Activated effector memory CD4-positive, alpha-beta T cell treated with anti-CD3 and anti-CD28 coated beads, Interleukin-2, amount 50 U/mL, for 16 hours (primary cell): ENCODE measurements at places on chromosomes 13 and 19.
A peak's percentile ranks its signal among the peaks of the same experiment; 100 is the strongest.

- no peak for DNase-seq
Observed at GRCh38 chr13:38216181-38216580, 133.5 kb upstream of the UFM1 start.

DNA sequence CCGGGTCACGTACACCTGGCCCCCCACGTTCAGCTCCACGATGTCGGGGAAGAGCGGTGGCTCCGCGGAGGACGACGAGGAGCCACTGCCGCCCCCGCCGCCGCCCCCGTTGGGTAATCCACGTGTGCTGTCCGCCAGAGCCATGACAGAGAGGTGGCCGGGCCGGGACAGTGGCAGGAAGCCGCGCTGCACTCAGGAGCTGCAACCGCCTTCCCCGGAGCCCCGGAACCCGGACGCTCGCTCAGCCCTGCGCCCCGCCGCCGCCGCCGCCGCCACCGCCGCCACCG, 257 bp downstream of the KCTD12 start:
- DNase-seq = no peak

DNA sequence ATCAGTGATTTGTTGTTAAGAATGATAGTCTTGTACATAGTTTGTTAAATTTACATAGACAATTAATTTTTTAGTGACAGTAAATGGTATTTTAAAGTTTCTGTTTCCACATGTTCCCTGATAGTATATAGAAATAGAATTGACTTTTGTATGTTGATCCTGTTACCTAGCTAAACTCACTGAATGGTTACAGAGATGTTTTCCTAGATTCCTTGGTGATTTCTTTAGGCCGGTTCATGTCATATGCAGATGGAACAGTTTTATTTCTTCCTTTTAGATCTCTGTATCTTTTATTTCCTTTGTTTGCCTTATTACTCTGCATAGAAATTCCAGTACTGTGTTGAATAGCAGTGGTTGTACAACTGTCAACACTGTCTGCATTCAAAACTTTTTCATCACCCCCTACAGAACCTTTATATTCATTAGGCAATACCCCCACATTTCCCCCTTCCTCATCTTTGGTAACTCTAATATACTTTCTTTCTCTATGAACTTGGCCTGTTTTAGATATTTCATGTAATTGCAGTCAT, 86.3 kb downstream of the NBEA start:
- no peak for DNase-seq

DNA sequence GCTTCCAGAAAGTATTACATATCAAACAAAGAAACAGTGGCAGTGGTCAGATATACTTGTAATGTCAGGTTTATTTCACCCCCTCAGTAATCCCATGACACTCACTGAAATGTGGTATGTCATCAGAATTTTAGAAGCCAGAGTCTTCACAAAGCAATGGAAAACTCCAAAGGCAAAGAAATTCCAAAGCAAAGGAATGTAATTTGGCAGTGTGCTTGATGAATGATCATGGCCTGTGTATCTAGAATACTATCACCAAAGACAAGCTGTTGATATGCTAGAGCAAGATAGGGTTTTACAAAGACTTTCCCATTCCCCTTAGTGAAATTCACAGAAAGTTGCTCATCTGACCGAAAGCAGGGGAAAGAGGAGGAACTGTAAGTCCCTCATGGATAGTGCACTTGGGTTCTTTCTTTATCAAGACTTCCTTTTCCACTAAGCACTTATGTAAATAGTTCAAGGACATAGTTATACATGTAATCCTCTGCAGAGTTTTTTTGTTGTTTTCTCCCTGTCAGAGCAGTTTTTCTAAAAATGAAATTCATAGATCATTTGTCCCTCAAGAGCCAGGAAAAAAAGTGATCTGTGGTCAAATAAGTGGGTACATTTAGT, 243.4 kb downstream of the NHLRC3 start:
- DNase-seq = no peak

- no peak for DNase-seq
Observed at GRCh38 chr19:30289336-30289735, 82.8 kb upstream of the ZNF536 start.

DNA sequence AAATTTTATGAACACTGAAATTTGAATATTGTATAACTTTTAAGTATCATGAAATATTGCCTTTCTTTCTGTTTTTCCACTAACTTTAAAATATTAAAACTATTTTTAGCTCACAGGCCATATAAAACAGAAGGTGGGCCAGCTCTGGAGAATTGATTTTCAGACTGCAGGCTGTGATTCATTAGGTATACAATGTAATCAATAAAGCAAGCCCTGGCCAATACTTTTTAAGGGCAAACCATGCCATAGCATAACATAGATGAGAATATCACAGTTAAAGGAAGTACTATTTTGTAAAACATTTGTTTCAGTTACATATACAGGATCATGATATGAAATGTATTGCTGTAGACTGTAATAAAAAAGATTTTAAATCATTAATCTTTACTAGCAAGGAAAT, 197.6 kb downstream of the MAB21L1 start:
- DNase-seq = no peak

DNA sequence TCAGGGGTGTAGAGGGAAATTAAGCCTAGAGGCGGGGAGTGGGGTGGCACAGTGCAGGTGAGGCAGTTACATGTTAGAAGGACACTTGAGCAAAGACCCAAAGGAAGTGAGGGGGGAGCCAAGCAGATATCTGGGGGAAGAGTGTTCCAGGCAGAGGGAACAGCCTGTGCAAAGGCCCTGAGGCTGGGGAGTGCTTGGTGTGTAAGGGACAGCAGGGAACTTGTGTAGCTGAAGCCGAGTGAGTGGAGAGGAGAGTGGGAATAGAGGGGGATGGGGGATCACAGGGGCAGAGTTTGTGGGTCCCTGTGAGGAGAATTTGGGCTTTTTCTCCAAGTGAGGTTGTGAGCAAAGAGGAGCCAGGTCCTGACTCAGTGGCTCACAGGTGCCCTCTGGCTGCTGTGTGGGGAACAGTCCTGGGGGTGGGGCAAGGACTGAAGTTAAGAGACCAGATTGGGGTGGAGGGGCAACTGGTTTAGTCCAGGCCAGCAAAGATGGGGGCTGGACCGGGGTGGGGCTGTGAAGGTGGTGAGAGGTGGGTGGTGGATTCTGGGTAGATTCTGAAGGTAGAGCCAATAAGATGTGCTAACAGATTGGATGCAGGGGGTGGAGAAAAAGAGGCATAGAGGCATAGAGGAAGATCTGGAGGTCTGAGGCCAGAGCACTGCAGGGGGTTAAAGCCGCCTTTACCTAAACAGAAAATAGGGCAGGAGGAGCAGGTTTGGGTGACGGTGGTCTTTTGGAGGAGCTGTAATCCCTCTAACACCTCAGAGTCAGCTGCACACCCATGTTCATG, 75.3 kb downstream of the CACNA1A start:
- DNase-seq = peak; percentile 81

DNA sequence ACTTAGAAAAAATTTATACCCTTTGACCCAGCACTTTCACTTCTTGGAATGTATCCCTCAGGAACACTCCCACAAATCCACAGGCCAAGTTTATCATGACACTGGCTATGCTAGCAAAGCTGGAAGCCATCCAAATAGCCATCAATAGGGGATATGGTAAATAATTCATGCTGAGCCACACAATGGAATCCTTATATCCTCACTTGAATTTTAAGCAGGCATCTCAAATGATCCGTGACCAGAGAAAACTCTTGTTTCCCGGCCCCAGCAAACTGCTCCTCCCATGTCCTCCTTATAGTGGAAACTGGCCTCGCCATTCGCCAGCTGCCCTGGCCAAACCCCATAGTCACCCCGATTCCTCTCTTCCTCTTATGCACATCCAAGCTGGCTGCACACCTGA, 37.6 kb downstream of the GRIK5 start:
- DNase-seq = no peak

- no peak for DNase-seq
Observed at GRCh38 chr19:46640656-46641055, 4.7 kb upstream of the GNG8 start.

DNA sequence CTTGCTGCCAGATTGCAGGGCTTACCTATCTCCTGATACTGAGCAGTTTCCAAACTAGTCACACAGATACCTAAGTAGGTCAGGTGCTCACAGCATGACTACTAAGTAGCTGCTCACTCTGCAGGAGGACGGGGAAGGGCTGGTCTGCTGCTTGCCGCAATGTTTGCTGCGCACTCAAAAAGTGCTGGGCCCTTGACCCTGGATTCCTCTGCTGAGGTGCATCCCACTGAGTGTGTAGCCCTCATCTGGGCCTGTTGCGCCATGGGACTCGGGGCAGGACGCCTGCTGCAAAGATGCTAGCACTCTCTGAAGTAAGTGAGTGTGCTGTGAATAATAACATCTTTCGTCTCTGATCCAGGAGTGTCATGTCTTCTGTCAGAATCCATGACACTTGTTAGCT, 59.2 kb upstream of the MEDAG start:
- DNase-seq = no peak

GRCh38 chr13:36750046-36750445, 69.0 kb upstream of the RFXAP start:
- no peak for DNase-seq

GRCh38 chr13:31214435-31214834, 14.7 kb downstream of the B3GLCT start:
- DNase-seq = no peak

DNA sequence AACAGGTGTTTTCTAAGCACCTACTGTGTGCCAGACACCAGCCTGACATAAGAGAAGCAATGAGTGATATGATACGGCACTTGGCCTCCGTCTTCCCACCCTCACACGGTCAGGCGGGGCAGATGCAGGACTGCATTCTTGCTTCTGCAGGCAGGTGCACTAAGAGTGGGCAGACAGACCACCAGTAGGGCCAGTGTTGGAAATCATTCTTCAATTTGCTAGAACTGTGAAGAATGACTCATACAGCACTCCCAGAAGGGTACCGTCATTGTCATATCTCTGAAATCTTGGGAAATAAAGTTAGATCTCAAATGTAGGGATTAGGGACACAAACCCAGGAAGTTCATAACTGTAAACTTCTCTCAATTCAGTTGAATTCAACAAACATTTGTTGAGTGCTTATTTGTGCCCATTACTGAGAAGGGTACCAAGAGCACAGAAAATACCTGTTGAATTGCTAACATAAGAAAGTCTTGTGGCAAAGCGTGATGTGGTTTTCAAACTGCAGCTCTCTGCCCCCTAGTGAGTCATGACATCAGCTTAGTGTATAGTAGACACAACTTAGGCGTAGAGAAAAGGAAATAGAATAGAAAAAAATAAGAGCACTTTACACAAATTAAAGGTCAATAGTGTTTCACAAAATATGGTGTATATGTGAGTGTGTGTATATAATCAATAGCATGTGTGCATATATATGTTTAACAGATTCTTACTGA, 76.1 kb downstream of the TEX26 start:
- no peak for DNase-seq

- DNase-seq = no peak
Observed at GRCh38 chr13:43785261-43785649, 1.5 kb downstream of the ENOX1 start.
